ENCODE measurements at places on chromosomes 3 and 15.

DNA sequence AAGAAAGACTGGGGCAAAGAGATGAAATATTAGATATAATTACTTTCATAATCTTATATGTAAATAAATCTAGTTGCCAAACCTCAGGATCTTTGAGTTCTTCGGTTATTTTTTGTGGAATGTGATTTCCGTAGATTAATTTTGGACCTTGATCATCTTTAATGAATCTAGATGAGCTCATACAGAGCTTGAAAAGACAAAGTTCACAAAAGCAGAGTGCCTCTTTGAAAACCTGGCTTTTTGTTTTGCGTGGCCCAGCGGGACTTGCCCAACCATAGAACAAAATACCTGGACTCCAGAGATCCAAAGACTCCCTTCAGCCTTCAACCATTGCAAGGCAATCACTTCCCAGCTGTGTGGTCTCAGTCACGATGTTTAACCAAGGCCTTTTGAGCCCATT, 54.8 kb upstream of the CHST2 start:
- no peak for DNase-seq

GRCh38 chr3:17157713-17158112, 273.0 kb downstream of the PLCL2 start:
- no peak for DNase-seq

- no peak for DNase-seq
These were observed 187.8 kb downstream of the UACA start for GRCh38 chr15:70575231-70576226.

GRCh38 chr15:68672781-68673205, 94.0 kb downstream of the CORO2B start:
- no peak for DNase-seq

- DNase-seq: no peak
These were observed 305.8 kb downstream of the PLCL2 start for GRCh38 chr3:17190353-17191078.

GRCh38 chr3:197028728-197029510, 698 bp downstream of the MELTF start:
- no peak for DNase-seq

- no peak for DNase-seq
These were observed 55.7 kb upstream of the TMEM115 start for GRCh38 chr3:50415061-50415460.

- DNase-seq: peak; percentile 14
These were observed 4.3 kb downstream of the PTH1R start for GRCh38 chr3:46881596-46882376.

GRCh38 chr3:5304789-5305683, 117.5 kb downstream of the EDEM1 start:
- no peak for DNase-seq

DNA sequence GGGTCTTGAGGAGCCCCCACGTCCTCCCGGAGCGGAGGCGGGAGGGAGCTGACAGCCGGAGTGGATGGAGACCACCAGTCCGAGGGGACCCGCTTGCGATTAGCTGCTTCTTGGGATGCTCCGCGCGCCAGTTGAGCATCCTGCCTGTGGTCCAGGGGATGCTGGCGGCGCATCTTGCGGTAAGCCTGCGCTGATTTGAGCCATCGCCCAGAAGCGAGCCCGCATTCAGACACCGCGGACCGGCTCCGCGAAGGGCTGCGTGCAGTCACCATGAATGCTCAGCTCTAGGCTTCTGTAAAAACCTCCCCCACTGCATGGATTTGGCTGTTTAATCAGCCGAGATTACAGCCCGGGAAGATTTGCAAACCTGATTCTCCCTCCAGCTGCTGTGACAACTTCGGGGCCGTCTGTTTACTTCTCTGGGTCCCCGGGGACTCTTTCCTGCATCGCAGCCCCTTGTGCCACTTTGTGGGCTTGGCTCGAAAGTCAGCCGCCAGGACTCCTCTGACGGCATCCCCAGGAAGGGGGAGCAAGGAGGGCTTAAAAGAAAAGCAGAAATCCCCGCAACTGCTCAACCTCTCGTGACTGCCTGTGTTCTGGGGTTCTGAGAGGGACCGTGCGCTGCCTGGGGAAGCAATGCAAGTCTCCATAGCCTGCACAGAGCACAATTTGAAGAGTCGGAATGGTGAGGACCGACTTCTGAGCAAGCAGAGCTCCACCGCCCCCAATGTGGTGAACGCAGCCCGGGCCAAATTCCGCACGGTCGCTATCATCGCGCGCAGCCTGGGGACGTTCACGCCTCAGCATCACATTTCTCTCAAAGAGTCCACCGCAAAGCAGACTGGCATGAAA, 171.1 kb downstream of the KCNAB1 start:
- DNase-seq: no peak

DNA sequence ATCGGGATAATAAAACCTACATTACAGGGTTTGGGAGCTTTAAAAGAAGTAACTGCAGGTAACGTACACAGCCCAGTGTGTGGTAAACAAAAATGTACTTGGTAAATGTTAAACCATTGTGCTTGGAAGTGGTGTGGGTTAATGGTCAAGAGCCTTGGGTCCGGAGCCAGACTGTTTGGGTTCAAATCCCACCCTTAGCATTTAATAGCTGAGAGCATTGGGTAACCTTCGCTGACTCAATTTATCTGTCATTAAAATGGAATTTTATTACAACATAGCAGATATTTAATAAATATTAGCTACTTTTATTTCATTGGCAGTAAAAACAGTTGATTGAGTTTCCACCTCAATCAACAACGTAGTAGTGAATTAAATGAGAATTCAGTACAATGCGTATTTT, 1.5 kb downstream of the FSTL1 start:
- DNase-seq: no peak

- DNase-seq: no peak
These were observed 40.6 kb upstream of the CGNL1 start for GRCh38 chr15:57335719-57336118.

DNA sequence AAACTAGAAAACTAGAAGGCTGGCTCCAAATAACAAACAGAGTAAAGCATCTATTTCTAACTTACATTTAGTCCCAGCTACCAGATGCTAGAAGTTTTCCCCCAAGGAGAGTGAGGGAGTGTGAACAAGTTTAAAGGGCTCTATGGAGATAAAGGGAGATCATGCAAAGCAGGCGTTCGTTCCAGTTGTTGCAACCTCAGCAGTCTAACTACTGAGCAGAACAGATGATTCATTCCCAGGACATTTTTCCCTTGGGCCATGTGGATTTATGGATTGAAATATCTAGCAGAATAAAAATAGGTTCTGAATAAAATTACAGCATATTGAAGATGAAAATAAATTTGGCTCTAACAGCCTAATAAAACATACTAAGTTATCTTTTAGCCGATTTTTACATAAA, 154.8 kb upstream of the TTC14 start:
- no peak for DNase-seq

DNA sequence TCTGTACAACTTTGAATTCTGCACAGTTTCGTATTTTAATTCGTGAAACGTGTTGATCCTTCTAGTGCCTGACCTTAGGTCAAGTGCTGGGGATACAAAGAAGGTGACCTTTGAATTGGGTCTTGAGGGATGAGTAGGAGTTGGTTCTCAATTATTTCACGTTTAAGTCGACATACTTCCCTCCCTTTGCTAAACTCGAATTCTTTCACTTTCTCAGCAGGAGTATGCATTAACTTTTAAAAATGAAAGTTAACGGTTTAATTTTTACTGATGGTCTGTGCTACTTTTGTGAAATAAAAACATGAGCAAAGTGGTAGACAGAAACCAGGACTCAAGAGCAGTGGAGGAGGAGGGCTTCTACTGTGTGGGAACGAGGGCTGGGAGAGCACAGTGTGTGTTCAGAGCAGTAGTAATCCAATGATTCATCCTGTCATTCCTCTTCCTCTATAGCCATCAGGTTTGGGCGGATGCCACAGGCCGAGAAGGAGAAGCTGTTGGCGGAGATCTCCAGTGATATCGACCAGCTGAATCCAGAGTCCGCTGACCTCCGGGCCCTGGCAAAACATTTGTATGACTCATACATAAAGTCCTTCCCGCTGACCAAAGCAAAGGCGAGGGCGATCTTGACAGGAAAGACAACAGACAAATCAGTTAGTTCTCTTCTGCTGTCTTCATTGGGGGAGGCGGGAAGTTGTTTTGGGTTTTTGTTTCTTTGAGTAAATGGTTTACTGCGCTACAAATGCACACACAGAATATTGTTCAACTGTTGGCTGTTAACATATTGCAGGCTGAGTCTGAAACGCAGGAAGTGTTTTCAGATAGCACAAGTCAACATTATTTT, 78.6 kb upstream of the TSEN2 start:
- DNase-seq: no peak

DNA sequence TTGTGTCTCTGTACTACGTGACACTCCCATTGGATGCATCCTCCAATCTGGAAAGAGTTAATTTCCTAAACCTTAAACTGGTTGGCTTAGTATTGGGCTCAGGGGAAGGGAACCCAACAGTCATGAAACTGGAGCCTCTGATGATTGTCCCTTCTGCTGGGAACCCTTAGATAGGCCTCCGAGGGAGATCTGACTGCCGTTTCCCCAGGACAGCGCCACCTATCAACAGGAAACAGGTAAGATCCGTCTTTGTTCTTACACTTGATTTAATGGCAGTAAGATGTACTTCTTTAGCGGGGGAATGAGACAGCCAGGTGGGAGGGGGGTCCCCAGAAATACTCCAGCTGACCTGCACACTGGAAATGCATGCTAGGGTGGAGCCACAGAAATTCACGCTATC, 1749.6 kb downstream of the SI start:
- DNase-seq: no peak

GRCh38 chr3:87486115-87486514, 209.7 kb upstream of the POU1F1 start:
- DNase-seq: no peak

DNA sequence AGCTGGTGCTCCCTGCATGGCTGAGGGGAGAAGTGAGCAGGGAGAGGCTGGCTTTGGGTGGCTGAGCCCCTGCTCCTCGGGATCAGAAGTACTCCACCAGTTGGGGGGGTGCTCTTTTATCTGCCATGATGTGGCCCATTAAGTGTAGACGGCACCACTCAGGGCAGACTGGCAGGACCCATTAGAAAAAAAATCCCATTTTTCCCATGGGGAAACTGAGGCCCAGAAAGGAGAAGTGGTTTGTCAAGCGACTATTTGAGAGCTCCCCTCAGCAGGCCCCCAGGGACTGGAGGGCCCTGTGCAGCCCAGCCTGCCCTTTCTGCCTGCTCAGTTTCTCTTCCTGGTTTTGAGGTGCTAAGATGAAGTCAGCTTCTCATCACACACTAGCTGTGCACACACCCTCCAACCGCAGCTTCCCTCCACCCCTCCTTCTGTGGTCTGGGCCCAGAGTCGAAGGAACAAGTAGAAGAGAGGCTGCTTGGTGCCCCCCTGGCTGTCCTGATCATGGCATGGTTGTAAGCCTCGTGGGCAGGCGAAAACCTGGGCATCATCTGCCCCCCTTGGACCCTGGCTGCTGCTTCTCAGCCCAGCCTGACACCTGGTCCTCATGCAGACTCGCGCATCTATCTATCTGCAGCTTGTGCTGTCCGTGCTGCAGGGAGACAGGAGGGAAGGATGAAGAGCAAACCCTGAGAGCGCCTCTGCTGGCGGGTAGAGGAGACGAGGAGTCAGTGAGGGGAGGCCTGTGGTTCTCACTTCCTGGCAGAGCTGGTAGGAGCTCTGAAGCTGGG, 5.6 kb downstream of the CSK start:
- DNase-seq: peak; percentile 79

- no peak for DNase-seq
These were observed 8.4 kb downstream of the SNX4 start for GRCh38 chr3:125511420-125512118.

- no peak for DNase-seq
These were observed 18.7 kb downstream of the ISG20 start for GRCh38 chr15:88657326-88658069.

GRCh38 chr15:68957696-68958095, 27.4 kb downstream of the SPESP1 start:
- no peak for DNase-seq

DNA sequence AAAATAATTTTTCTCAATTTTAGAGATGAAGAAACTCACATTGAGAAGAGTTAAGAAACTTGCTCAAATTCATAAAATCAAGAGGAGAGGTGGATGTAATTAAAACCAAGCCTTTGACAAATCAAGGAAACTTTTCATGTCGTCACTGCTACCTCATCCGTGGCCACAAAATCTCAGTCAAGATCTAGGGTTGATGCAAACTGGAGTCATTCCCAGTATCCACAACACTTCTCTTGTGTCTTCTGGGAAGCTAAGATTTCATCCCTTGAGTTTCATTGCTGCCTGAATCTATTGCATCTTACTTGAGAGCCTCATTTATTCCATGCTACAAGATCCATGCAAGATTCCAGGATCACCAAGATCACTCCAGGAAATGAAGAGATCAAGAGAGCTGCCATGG, 5.4 kb upstream of the FBN1 start:
- no peak for DNase-seq
